ENCODE measurements at places on chromosomes 13 and 19.
A peak's percentile ranks its signal among the peaks of the same experiment; 100 is the strongest.

DNA sequence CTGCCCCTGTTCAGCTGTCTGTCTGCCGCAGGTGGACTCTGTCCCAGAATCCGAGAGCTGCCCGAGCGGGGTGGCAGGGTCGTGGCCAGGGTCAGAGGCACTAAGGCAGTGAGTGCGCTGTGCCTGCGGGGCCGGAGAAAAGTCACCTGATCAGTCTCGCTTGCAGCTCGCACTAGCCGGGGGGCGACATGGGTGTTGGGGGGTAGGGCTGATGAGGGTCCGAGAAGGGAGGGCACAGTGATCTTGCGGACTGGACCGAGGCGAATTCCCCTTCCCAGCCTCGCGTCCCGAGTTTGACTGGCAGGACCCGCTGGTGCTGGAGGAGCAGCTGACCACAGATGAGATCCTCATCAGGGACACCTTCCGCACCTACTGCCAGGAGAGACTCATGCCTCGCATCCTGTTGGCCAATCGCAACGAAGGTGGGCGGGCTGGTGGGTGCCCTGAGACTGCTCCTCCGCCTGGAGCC is 627 bp downstream of the GCDH start:
- no peak for DNase-seq

- DNase-seq: no peak
Measured at GRCh38 chr13:75544681-75545330, 4.8 kb upstream of the UCHL3 start.

DNA sequence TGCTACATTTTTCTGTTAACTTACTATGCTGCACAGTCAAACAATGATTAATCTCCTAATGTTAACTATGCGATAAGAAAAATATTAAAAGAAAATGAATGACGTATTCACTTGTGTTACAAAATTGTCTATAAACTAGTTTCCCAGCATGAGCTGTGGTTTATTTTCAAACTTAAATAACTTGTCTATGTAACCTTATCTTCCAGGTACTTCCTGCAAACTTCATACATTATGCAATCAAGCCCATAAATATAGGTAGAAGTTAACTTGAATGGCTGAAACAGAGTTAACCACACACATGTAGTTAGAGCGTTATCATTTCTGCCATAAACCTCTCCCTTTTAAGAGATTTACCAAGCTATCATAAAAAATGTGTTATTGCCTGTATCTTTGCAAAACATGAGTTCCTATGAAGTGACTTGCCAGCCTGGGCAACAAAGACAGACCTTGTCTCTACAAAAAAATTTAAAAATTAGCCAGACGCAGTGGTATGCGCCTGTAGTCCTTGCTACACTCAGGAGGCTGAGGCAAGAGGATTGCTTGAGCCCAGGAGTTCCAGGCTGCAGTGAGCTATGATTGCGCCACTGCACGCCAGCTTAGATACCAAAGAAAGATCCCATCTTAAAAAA is 17.7 kb upstream of the KLF5 start:
- no peak for DNase-seq

DNA sequence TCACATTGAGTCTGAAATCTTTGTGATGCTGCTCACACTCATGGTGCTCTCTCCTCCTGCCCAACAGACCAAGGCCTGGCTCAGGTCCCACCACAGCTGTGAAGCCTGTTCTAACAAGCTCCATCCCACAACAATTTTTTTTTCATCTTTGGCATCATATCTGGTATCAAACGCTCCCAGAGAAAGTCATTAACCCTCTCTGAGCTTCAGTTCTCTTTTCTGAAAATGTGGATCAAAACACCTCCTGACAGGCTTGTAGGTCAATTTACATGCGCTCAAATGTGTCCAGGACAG is 224.4 kb downstream of the LACC1 start:
- DNase-seq: no peak

GRCh38 chr19:21210037-21210621 is 68.3 kb downstream of the ZNF431 start:
- no peak for DNase-seq

- no peak for DNase-seq
Measured at GRCh38 chr13:73412933-73413332, 354.1 kb downstream of the KLF5 start.

- peak; percentile 59 for DNase-seq
Measured at GRCh38 chr13:27425918-27426630, 1.7 kb downstream of the GTF3A start.

- no peak for DNase-seq
Measured at GRCh38 chr19:47523473-47523872, 8.6 kb upstream of the NAPA start.

DNA sequence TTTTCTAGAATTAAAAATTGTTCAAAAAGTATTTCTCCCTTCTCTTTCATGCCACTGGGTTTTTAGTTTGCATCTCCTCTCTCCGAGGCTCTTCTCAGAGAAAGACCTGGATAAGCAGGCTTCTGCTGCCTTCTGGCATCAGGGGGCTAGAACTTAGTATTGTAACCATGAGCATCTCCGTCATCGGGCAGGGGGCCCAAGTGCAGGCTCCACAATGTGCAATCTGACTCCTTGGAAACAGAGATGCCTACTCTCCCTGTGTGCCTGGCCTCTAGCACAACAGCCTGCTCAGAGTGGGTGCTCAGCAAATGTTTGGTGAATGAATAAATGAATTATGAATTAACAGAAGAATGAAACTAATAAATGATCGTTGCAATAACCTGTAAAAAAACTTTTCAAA is 45.6 kb upstream of the MTIF3 start:
- DNase-seq: no peak

- DNase-seq: no peak
Measured at GRCh38 chr13:114257014-114257413, 22.3 kb downstream of the CDC16 start.

DNA sequence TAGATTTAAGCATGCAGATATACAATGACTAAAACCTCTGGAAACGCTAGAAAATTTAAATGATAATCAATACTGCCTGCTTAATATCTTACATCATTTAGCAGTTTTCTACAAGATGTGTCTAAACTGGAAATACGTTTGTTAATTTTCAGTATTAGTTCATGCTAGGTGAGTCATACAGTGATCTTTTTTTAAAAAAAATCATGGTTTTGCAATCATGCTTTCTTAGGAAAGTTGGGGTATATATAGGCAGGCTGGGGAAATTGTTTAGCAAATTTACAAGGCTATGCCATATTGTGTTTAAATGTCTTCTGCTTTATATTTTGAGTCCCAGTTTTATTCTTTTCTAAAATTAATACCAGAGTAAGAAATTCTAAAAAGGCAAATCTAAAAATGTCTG is 245.4 kb upstream of the SPRY2 start:
- no peak for DNase-seq

DNA sequence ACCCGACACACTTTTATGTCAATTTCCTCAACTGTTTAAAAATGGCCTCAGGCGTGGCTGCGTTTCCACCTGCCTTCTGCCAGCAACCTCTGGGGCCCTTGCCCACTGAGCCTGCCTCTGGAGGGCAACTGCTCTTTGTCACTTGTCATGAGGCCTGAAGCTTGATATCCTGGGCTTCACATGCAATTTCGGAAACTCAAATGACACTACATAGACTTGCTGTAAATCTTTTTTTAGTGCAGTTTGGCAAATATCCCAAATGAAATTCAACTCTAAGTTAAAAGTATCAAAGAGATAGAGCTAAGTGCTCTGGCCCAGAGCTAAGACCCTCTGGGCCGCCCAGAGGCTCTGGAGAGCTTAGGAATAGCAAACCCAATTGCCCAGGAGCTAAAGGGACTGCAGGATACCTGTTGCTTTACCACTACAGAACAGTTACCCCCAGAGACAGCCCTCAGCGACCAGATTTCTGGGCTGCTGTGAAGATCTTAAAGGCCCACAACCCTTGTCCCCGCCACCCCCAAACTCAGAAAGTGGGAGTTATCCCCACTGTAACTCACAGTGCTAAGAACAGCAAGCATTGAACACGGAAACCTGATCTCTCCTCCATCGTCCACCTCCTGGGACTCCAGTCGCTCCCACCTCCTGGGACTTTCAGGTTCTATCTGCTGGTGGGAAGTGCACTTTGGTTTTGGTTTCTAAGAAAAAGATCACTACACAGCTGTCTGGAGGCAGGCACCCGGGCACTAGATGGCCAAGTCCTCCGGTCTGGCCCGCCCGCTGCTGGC is 19.4 kb downstream of the GJA3 start:
- DNase-seq: no peak

- DNase-seq: no peak
Measured at GRCh38 chr13:95155093-95155492, 146.2 kb downstream of the ABCC4 start.

DNA sequence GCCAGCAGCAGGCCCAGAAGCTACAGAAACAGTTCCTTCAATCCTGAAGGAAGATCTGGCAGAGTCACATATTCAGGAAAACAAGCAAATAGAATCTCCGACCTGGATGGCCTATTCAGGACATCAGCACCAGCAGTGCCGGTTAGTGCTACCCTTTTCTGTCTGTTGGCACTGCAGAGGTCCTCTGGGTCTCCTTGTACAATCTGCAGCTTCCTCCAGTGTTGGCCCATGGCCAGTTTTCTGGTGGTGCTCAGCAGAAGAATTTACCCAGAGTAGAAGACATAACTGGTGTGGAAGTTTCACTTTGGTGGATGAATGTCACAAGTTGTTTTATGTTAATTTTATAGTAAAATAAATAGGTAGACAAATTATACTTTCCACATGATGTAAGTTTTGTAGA is 498.1 kb downstream of the COG6 start:
- DNase-seq: no peak

GRCh38 chr13:50539791-50540530 is 303.5 kb downstream of the DLEU7 start:
- DNase-seq: no peak

DNA sequence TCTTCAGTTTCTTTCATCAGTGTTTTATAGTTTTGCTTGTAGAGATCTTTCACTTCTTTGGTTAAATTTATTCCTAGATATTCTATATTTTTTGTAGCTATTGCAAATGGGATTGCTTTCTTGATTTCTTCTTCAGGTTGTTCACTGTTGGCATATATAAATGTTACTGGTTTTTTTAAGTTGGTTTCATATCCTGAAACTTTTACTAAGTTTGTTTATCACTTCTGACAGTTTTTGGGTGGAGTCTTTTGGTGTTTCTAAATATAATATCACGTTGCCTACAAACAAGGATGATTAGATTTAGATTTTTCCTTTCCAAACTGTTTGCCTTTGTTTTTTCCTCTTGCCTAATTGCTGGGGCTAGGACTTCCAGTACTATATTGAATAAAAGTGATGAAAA is 109.7 kb downstream of the PAN3 start:
- DNase-seq: no peak

- DNase-seq: no peak
Measured at GRCh38 chr13:23516190-23516589, 54.0 kb upstream of the TNFRSF19 start.

DNA sequence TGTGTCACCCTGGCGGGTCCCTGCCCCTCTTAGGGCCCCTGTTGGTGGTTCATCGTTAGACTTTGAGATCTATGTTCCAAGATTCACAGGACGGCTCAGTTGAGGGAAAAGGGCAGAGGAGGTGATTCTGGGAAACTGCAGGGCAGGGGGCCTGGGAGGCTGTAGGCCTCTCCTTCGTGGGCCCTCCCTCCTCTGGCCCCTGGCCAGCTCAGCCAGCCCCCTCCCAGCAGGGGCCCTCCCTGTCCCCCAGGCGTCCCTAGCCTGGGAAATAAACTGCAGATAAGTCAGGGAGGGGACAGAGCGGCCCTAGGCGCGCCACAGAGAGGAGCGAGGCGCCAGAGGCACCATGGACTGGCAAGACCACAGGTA is 6.5 kb downstream of the HIF3A start:
- DNase-seq: no peak

DNA sequence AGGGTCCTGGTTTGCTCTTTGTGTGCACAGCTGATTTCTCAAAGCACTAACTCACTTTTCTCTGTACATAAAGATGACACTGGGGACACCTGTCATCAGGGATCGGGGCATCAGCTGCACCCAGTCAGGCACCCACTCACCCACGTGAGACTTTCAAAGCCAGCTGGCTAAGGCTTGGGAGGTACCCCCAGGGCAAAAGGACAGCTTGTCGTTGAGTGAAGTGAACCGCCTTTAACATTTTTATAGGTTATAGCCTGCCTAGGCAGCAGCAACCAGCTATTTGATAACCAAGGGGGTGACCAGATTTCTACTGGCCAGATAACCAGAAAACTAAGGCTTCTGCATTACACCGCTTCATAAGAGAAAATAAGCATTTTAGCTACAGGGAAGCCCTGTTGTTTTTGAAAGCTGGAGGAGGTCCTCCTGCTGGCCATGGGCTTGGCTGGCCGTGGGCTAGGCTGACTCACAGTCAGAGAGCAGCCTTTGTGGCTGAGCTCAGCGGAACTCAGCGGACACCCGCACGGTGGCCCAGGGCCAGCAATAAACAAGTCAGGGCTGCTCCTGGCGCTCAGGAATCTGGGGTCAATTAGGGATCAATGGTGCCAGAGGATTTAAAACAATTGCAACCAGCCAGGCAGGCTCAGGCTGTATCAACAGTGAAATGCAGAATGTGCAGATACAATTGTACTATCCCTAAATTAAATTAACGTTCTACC is 57.1 kb downstream of the ALOX5AP start:
- no peak for DNase-seq

DNA sequence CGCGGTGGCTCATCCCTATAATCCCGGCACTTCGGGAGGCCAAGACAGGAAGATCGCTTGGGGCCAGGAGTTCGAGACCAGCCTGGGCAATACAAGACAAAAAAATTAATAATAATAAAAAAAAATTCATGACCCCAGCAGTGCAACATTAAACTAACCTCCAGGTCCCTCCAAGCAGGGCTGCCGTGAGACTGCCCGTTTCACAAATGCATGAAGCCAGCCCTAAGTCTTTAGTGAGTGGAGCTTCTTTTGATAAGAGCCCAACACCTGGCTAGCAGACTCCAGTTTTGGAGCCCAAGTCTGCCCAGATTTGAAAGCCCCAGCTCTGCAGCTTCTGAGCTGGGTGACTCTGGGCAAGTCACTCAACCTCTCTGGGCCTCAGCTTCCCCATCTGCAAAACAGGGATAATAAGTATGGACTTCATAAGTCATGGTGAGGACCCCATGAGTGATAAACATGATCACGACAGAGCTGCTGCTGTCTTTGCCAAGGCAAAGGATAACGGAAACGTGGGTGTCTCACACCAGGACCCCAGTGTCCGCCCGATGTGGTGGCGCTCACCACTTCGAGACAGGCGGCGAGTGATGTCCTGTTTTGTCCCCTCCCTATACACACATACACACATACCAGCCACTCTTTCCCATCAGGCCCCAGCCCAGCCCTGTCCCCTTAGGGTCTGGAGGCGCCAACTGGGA is 38.4 kb upstream of the NANOS3 start:
- DNase-seq: no peak

GRCh38 chr13:56923626-56924140 is 217.0 kb upstream of the PRR20A start:
- DNase-seq: no peak

DNA sequence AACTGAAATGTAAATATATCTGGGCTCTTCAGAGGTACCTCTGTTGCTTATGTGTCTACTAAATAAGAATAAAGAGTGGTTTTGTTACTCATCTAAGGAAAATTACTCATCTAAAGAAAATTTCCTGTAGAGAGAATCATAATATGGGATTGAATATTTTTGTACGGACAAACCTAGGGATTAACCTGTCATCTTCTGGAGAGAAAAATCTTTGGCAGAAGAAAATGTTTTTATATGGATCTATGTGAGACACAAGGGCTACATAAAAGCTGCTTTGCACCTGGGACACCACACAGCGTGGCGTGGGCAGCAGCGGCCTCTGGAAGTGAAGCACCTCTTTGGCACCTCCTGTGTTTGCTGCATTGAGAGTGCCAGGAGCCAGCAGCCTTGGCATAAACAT is 242.9 kb upstream of the DACH1 start:
- DNase-seq: no peak

GRCh38 chr19:47758443-47758804 is 13.1 kb downstream of the NOP53 start:
- no peak for DNase-seq

Measured in stimulated activated CD4-positive, alpha-beta T cell treated with anti-CD3 and anti-CD28 coated beads, Interleukin-12 subunit alpha, Interleukin-12 subunit beta, amount 100 ng/mL, for 4 hours (primary cell).